ENCODE measurements at places on chromosomes 2 and 18.

GRCh38 chr2:185780890-185781289 is 42.3 kb downstream of the FSIP2 start:
- no peak for DNase-seq

DNA sequence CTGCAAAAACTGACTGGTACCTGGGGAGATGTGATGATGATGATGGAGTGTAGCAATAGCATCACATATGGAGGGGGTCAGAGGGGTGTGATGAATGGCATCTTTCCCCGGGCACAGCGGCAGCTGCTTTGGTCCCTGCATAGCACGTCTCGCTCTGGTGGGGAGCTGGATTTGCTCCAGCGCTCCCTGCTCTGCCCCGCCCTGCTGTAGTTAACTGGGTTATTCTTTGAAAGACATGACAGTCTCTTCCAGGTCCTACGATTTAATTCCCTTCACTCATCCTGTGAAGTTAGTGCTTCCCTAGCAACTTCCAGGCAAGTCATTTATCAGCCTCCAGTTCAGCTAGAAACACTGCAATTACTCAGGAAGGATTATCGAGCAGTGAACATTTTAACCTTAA is 463.1 kb downstream of the TSN start:
- DNase-seq = no peak

GRCh38 chr2:160440888-160441287 is 52.7 kb downstream of the RBMS1 start:
- DNase-seq = no peak

DNA sequence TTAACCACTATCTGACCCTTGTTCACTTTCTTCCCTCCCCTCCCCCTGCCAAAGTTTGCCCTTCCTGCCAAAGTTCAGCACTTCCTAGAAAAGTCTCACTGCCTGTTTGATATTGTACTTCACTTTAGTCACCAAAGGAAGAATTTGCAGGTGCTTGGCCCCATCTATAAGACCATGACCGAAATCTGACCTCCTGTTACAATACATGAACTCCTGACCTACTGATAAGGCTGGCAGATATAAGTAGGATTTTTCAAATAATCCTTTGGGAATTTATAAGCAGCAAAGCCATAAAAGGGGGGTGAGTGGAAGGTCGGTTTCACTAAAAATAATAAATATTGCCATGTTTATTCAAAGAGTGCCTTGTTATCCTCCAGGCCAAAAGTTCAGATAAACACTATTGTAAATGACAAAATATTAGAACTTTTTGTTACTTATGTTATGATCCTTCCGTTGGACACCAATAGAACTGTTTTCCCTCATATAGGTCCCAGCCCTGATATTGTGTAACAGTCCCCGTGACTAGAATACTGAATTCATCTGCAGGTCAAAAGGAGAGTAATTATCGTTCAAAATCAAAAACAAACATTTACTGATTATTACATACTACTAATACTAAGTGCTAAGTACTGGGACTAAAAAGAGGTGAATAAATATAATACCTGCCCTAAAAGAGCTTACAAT is 277.6 kb downstream of the EXOC6B start:
- no peak for DNase-seq

DNA sequence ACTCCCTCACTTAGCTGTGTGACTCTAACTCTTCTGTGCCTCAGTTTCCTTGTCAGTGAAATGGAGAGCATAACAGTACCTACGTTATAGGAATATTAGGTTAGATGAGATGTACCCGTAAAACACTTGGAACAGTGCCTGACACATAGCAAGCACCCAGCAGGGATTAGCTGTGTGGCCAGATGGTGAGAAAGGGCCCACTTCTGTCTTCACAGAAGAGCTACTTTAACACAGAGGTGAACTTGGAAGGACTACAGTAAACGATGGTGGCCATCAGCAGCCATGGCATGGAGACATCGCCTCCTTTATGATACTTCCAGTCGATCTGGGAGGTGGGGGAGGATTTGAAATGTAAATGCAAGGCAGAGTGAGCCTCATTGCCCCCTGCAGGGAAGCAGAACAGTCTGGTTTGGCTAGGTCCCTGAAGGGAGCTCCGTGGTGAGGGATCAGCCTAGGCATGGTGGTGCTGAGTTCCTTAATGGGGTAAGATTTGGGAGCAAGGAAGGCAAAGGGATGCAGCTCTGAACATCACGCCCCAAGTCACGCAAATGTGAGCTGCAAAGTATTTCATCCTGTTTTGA is 101.7 kb upstream of the ALPP start:
- DNase-seq = no peak
